ENCODE measurements at places on chromosomes 1 and 21.
A peak's percentile ranks its signal among the peaks of the same experiment; 100 is the strongest.

GRCh38 chr1:147895123-147895522 is 7.5 kb upstream of the GJA8 start:
- no peak for DNase-seq

DNA sequence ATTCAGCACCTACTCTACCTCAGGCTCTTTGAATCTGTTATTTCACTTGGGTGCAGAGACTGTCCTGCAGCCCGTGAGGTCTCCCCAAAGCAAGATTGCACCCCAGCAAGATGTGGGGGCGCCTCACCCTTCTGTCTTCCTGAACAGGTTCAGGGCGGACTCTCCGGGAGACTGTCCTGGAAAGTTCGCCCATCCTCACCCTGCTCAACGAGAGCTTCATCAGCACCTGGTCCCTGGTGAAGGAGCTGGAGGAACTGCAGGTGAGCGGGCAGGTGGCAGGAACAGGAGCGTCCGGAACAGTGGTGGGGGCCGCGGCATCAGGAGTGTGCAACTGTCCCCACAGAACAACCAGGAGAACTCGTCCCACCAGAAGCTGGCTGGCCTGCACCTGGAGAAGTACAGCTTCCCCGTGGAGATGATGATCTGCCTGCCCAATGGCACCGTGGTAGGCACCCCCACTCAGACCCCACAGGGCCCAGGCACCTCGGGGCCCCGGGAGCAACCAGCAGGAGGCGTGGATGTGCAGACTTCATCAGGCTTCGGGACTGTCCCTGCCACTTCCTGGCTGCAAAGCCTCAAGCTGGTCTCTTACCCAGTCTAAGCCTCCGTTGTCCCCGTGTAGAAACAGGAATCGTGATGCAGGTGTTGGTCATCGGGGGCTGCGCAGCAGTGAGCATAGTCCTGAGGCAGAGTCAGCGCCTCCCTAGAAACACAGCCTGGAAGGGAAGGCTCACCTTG is 5.9 kb upstream of the MTFR1L start:
- no peak for DNase-seq

DNA sequence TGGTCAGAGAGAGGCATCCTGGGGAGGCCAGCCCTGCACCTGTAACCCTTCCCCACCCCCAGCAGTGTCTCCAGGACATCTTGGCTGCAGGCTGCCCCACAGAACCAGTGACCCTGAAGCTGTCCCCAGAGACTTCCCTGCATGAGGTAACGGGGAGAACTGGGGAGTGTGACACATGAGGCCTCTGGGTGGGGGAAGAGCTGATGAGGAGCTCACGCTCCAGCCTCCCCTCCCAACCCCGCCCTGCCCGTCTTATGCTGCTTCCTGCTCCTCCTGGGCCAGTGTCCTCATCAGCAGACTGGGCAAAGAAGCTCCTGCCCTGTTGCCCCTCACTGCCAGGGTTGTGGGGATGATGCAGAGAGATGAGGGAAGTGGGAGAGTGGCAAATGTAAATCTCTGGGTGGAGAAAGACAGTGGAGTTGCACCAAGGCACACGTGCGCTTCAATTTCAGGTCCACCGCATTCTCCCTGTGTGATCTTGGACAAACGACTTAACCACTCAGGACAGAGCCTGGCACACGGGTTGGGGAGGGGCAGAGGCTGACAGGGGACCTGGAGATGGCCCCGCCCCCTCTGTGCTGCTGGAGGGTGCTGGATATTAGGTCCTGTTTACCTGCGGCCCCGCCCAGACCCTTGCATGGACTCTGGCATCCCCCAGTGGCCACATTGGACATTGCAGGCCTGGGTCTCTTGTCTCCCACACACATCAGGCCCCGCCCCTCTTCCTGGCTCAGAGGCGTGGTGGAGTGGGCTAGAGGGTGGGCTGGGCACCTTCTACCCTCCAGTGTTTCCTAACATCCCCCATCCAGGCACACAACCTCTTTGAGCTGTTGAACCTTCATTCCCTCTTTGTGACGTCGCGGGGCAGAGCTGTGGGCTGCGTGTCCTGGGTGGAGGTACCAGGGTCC is 12.3 kb downstream of the CLCNKB start:
- DNase-seq, result peak; percentile 73

- no peak for DNase-seq
Observed at GRCh38 chr1:240860023-240860422, 248.1 kb upstream of the GREM2 start.
